Stimulated activated CD8-positive, alpha-beta memory T cell treated with anti-CD3 and anti-CD28 coated beads, Interleukin-4, amount 100 ng/mL, for 24 hours (primary cell): ENCODE measurements at places on chromosomes 7 and 10.

DNA sequence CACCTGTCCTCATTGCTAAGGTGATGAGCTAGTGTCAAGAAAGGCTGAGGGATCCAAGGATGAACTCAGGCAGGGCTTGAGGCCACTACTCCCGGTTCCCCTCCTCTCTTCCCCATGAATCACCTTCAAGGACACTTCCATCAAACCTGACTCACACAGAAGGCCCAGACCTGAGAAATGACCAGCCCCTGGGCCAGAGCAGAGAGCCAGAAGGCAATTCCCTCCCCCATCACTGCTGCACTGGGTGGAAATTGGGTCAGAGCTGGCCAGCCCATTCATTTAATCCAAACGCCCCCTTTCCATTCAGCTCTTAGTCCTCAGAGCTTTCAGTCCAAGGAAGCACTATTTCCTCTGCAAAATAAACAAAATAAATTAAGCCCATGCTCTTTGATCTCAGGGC, 182.0 kb downstream of the KCNMA1 start:
- DNase-seq: no peak

- no peak for DNase-seq
Observed at GRCh38 chr7:47179812-47180515, 401.9 kb downstream of the TNS3 start.

DNA sequence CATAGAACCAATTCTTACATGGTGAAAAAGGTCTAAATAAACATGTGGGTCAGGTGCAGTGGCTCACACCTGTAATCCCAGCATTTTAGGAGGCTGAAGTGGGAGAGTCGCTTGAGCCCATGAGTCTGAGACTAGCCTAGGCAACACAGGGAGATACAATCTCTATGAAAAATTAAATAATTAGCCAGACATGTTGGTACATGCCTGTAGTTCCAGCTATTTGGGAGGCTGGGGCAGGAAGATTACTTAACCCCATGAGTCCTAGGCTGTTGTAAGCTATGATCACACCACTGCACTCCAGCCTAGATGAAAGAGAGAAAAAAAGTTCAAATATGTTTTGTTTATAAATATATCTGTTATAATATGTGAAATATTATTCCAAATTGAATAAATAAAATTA, 643.6 kb downstream of the IPMK start:
- no peak for DNase-seq

GRCh38 chr7:47573758-47574481, 8.0 kb downstream of the TNS3 start:
- DNase-seq: no peak

DNA sequence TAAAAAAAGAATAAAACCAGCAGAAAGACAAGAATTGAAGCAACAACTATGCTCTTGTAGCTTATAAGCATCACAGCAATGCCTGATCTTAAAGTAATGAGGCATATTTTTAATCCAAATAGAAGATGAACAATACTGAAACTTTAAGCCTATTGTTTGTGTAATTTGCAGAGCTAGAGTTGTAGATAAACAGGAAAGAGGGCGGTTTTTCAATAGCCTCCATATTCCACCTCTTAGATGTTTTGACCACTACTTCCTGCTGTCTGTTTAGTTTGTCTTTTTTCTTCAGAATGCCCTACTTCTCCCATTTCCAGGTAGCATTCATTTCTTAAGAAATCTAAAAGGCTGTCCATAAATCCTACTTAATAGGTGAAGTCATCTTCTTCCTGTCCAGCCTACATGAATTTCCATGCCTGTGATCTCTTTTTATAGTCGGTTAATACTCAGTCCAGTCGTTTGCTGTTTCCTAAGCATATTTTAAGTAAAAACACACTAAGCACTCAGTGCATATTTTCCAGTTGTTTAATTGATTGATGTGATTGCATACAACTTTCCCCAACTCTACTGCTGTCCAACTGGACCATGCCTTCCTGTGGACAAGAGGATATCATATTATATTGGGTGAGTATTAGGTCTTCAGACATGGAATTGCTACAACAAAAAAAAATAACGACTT, 308.1 kb downstream of the TFEC start:
- DNase-seq: no peak

DNA sequence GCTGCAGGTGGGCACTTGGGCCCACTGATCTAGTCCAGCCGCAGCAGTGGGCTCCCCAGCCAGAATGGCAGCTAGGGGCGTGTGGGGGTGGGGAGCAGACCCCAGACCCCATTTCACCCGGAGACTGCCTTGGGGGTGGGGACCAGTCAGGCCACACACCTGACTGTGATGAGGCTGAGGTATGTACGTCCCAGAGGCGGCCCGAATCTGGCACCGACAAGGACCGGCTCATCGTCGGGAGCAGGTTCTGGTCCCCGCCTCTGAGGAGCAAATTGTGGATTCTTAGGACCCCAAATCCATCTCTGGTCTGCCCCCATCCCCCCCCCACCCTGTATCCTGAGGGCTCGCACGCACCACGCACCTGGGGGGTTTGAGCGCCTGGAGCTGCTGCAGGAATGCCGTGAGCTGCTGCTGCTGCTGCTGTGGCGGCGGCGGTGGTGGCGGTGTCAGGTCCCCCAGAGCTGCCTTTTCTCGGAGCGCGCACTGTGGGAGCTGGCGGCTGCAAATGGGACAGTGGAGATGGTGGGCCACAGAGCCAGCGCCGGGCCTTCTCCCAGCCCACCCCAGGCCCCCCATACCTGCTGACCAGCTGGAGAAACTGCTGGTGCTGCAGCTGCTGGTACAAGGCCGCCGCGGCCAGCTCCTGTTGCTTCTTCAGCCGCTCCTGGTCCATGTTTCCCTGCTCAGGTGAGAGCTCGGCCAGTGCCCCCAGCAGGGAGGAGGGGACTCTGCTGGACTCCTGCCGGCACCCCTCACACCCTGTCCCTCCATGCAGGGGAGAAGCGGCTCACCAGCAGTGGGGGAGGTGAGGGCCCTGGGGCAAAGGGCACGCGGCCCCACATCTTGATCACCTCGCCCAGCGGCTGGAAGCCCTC, 10.2 kb downstream of the GIGYF1 start:
- DNase-seq: no peak

GRCh38 chr10:42781893-42782445, 626 bp upstream of the BMS1 start:
- no peak for DNase-seq

- no peak for DNase-seq
Observed at GRCh38 chr10:21513405-21513788, 12.1 kb downstream of the SKIDA1 start.

DNA sequence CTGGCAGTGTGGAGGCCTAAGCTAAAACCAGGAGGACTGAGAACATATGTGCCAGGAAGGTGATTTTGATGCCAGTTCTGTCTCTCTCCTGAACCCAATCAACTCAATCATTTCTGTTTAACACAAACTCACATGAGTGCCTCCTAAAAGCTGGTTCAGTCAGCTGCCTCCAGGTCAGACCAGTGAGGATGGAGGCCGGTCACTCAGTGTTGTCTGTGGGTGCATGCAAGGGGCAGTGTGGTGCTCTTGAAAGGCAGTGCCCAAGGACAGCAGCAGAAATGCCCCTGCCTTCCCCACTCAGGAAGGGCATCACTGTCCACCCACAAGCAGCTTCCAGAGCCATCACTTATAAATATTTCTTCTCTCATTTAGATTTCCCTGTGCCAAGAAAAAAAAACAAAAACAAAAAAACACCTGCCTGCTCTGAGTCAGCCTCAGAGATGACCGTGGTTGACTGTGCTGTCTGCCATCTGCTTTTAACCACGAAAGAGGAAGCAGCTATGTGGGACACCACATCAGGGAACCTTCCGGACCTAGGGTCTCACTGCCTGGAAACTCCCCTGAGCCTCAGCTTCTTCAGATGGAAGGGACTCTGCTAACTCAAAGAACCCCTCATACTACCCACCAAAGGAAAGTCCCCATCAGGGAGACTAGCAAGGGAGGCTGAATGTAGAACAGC, 39.1 kb downstream of the VOPP1 start:
- peak; percentile 55 for DNase-seq

GRCh38 chr7:136139417-136139816, 162.3 kb upstream of the MTPN start:
- no peak for DNase-seq

- no peak for DNase-seq
Observed at GRCh38 chr10:44966816-44967509, 7.4 kb downstream of the RASSF4 start.

GRCh38 chr10:65550761-65551160, 1375.1 kb upstream of the LRRTM3 start:
- DNase-seq: no peak

DNA sequence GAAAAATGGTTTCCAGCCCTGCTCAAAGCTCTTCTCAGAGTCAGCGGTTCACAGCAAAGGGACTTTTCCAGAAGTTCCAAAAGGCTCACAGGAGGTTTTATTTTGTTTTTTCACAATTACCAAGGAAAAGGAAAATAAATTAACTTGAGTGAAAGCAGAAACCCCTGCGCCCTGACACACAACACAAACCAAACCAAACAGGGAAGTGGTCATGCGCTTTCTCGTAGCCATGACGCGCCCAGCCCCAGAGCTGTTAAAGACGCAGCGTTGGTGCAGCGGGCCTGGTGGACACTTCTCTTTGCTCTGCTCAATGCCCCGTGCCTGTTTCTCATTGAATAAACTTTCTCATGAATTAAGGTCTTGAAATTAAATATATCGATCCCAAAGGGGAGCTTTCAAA, 134.4 kb upstream of the LYZL2 start:
- no peak for DNase-seq

GRCh38 chr7:146090023-146090645, 26.5 kb upstream of the CNTNAP2 start:
- no peak for DNase-seq

DNA sequence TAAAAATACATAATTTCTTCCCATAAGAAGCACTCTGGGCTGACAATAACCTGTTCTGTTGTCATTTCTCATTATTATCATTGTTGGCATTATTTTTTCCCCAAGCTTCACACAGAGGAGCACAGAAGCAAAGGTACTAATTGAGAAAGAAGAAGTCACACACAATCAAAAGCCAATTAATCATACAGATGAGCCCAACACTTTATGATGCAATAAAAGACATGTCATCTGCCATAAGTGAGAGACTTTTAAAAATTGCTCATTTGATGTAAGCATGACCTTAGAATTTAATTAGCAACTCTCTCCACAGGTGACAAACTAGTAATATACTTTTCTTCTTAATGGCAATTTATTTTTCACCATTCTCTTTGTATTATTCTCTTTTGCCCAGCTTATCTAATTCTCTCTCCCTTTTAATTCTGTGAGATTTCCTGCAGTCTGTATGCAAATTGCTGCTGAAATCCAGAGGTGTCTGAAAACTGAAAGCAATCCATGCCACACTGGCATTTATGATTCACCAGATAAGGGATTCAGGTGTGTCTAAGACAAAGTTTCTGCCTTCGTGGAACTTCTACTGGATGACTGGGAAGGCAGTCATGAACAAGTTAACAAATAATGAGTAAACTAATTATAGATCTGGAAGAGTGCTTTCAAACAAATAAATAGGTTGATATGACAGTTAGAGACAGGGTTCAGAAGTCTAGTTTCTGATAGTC, 203.5 kb downstream of the CHCHD3 start:
- no peak for DNase-seq

DNA sequence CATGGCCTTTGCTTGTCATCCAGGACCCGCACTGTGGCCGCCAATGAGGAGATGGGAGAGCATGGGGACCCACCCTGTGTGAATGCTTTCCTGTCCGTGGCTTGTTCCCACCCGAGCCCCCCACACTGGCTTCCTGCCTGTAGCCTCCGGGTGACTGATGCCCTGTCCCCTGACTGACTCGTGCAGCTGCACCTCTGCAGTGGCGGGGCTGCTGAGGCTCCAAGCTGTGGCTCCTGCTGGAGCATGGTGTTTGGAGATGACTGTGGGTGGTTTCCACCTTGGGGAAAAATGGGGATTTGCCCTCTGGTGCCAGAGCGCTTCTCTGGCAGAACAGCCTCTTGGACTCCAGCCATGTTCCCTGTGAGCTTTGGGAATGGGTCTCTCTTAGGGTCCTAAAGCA, 2.1 kb downstream of the CAMK1D start:
- DNase-seq: no peak

DNA sequence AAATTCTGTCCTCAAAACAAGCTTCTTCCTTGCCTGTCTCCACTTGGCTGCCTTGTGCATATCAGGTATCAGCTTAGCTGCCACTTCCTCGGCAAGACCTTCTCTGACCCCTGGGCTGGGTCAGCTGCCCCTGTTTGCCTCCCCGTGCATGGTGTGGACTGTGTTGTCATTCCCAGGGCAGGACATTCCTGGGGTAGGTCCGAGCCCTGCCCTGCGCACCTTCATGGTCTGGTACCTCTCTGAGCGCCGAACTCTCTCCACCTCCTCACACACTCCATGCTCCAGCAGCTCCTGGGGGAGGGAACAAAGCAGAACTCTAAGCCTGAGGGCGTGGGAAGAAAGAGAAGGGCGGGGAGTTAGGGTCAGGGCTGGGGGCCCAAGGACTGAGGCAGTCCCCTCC, 3.8 kb downstream of the POLM start:
- DNase-seq: no peak

GRCh38 chr10:74778436-74779094, 47.8 kb upstream of the KAT6B start:
- DNase-seq: no peak

GRCh38 chr7:98785929-98786571, 83.8 kb downstream of the TMEM130 start:
- no peak for DNase-seq

DNA sequence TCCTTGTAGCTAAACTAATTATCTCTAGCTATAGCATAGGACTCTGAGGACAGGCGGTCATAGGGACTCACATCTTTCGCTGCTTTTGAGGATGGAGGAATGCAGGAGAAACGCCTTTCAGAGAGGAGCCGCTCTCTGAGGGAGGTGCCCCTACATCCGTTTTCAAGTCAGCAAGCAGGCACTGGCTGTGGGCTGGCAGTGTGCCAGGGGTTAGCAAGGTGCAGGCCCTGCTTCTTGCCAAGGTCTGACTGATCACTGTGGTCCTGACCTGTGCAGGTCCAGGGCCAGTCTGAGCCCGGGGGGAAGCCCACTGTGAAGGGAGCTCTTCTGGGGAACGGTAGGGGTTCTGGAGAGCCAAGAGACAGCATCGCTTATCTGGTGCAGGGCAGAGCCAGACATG, 89.4 kb downstream of the SH3PXD2A start:
- DNase-seq: peak; percentile 58

DNA sequence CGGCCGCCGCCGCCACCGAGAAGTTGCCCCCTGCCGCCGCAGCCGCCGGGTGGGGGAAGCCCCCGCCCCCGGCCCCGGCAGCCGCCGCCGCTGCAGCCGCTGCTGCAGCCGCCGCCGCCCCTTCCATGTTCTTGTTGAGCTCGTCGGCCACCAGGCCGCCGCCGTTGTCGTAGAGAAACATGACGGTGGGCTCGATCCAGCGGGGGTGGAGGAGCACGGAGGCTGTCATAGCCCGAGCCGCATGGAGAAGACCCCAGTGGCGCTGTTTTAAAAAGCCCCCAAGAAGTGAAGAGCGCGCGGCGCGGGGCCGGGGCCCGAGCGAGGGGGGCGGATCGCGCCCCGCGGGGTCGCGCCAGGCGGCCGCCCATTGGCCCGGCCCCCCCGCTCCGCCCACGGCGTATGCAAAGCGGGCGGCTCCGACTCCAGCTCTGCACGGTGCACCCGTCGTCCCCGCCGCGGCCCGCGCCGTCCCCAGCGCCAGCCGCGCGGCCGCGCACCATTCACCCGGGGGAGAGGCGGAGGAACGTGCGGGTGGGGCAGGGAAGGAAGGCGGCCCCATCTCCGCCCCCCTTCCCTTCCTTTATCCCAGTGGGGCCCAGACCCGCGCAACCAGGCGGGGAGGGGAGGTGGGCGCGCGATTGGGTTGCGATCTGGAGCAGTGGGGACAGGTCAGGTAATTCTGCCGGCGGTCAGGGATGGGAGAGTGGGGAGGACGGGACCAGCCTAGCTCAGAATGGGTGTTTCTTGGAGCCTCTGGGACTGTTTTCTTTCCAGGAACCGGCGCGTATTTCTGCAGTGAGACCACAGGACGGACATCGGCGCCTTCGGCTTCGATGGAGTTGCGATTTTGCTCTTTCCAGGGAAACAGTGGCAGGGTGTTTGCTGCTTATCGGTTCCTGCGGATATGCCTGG, at the start of gene HOXA13:
Gene HOXA13, minus strand, starts transcription at position 243 of the 912 bp plus-strand sequence. Its CDS starts 14 bp downstream, at position 229.
- DNase-seq: peak; percentile 24
